RPMI7951 (cell line): ENCODE measurements at places on chromosomes 1 and 21.
A peak's percentile ranks its signal among the peaks of the same experiment; 100 is the strongest.

GRCh38 chr1:234554218-234554697 lies 55.7 kb downstream of the IRF2BP2 start:
- no peak for DNase-seq

- no peak for DNase-seq
These were observed 60.8 kb upstream of the PRKACB start for GRCh38 chr1:84083307-84083706.

GRCh38 chr1:234518876-234519275 lies 39.9 kb upstream of the TARBP1 start:
- DNase-seq: no peak

GRCh38 chr1:206503591-206504362 lies 3.6 kb upstream of the RASSF5 start:
- peak; percentile 99 for DNase-seq

GRCh38 chr21:36385233-36386030 lies at the start of gene CHAF1B:
TSS of gene CHAF1B (plus strand) at chr21:36385392. CDS start at chr21:36386137, 745 bp downstream.
- DNase-seq: peak; percentile 63

DNA sequence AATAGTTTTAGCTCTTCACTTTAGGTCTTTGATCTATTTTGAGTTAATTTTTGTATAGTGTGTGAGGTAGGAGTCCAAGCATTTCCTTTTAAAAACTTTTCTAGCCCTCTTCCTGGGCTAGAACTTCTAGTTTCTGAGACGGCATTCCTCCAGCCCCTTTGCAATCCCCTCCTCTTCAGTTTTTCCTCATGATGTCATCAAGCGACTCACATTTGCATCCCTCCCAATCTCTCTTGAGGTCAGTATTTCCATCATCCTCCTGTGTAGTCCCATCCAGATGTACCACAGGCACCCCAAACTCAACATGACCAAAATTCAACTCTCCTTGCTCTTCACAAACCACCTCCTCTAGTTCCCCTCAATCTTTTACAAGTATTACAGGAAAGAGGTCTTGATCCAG lies 10.7 kb downstream of the HMGN2 start:
- no peak for DNase-seq

DNA sequence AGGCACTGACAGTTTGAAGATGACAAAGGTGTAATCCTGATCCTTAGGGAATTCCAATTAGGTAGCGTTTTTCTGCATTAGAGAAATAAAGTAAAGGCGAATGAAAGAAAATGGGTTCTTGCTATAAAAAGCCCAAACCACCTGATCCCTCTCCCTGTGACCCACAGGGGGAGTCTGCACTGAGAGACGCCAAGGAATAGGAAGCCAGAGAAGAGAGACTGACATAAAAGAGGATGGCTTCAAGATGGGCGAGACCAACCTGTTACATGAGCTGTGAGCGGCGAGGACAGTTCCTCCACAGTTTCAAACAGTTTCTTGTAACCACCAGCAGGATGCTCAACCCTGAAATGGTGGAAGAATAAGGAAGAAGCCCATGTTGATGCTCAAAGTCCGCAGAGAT lies 1.4 kb downstream of the RPE65 start:
- no peak for DNase-seq

- DNase-seq: peak; percentile 11
These were observed 92.1 kb downstream of the BACH1 start for GRCh38 chr21:29390778-29391177.
